Stimulated activated CD8-positive, alpha-beta memory T cell treated with anti-CD3 and anti-CD28 coated beads, Interleukin-15, amount 100 ng/mL, for 24 hours (primary cell): ENCODE measurements at places on chromosomes 3 and 15.

DNA sequence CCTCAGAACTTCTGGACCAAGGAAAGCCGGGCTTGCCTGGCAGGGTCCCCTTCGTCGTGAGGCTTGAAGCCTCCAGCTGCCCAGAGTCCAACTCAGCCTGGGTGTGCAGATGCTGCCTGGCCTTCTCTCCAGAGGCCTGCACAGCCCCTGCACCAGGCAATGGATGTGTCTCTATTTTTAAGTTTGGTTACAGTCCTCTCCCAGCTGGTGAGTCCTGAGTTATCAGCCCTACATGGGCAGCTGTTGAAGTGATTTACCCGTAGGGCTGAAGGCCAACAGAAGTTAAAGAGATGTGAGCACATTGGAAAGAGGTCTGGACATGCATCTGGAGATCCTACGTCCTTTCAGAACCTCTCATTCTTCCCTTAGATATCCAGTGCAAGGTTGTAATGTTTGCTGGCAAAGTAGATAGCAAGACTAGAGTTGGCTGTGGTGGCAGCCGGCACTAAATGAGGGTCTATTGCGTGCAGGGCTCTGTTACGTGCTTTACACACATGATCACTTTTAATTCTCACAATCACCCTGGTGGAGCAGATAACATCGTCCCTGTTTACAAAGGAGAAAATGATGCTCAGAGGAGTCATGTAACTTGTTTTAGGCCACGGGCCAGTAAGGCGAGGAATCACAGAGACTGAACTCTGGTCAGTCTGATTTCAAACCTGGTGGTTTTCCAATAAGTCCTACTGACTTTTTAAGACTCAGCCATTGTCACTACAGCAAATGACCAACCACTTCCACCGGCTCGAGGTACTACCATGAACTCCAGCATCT lies 9.9 kb downstream of the FYCO1 start:
- DNase-seq: no peak

DNA sequence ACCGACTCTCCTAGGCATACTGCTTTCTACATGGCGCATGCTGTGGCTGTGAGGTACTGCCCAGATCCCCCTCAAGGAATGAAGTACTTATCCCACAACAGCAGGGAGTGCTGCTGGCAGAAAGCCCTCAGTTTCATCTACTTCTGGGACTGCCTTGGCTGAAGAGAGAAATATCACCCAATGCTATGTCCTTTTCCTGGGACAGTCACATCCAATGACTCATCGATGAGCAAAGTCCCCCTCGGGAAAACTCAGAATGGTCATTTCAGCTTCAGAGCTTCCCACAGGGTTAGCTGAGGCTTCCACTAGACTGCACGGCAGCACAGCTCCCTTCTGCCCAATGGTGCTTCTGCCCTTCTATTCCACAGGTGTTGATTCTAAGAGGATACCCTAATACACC lies 3.6 kb upstream of the NMD3 start:
- DNase-seq: no peak

DNA sequence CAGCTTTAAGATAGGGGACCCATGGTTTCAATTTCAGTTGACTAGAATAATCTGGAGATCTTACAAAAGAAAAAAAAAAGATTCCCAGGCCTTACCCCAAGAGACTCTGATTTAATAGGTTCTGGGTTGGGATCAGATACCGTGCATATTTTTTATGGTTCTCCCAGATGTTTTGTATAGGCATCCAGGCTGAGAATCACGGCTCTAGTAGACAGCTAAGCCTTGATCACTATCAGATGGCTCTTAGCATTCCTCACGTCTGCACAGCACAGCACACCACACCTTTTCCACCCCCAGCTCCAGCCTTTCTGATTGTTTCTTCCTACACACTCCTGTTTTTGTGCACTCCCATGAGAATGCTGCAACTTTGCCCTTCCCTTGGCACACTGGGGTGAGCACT lies 40.8 kb downstream of the TMEM45A start:
- DNase-seq: no peak

DNA sequence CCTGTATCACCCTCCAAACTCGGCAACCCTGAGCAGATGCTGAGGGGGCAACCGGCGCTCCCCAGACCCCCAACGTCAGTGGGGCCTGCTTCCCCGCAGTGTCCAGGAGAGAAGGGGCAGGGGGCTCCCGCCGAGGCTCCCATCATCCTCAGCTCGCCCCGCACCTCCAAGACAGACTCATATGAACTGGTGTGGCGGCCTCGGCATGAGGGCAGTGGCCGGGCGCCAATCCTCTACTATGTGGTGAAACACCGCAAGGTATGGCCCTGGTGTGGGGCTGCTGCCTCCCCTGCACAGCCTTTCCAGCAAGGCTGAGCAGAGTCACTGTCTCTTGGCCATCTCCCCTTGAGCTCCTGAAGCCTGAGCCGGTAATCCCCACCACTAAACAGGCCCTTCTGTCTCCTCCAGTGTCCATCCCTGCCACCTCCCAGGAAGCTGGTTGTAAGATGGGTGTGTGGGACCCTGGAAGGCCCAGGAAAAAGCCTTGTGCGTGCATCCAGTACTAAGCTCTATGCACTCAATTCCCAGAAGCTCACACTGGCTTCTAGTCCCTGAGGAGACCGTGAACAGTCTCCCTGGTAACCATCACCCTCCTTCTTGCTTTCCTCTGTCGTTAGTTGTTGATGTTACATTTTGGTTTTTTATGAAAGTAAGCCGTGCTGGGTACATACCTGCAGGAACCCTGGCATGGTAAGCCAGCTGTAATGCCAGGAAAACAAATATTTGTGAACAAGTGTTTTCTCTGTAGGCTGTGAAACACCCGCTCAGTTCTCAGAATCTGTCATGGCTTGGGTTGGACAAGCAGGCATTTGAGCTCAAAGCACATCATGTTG lies 63.3 kb downstream of the BOC start:
- DNase-seq: no peak

DNA sequence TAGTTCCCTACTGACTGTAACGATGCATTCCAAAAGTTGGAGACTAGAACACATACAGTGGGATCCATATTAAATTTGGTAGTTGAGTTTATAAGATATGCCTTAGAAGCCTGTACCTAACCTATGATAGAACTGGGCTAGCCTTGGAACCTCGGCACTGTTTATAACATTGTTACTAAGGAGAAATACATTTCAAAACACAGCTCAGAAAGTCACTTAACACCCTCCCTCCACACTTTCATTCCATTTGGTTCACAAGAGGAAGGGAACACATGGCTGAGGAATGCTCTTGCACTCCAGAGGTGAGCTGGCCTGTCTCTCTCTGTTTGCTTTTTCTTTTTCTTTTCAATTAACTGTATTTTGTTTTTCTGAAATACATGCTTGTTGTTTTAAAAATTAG lies 48.7 kb upstream of the TSC22D2 start:
- no peak for DNase-seq

DNA sequence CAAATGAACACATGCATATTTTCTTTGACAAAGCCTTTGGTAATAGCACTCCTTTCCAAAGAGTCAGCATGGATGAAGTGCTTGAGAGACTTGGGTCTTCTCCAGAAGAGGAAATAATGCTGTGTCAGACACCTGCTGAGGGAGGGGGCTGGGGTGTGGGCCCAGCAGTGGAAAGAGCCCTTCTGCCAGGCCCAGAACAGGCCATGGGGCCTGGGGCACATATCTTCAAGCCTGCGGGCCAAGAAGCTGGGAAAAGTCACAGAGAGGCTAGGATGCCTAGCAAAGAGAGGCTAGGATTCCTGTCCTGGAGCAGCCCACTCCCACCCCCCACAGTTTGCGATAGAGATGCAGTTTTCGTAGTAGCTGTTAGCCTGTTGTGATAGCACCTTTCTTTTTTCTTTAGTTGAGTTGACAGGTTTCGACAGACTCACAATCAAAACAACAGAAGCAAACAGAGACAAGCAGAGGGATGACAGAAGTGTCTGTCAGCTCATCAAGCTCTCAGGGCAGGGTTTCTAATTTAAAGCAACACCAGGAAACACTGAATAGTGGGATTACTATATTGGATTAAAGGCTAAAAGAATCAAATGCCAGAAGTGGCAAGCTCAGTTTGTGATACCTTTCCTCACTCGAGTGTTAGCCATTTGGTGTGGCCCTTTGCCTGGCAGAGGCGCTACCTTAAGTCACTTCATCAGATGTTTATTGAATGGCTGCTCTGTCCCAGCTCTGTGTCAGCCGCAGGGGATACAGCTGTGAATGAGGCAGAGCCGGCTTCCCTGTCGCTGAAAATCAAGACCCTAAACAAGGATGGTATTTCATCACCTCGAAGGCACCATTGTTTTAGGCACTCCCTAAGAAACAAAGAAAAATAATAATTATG lies 19.0 kb downstream of the CMTM7 start:
- no peak for DNase-seq

DNA sequence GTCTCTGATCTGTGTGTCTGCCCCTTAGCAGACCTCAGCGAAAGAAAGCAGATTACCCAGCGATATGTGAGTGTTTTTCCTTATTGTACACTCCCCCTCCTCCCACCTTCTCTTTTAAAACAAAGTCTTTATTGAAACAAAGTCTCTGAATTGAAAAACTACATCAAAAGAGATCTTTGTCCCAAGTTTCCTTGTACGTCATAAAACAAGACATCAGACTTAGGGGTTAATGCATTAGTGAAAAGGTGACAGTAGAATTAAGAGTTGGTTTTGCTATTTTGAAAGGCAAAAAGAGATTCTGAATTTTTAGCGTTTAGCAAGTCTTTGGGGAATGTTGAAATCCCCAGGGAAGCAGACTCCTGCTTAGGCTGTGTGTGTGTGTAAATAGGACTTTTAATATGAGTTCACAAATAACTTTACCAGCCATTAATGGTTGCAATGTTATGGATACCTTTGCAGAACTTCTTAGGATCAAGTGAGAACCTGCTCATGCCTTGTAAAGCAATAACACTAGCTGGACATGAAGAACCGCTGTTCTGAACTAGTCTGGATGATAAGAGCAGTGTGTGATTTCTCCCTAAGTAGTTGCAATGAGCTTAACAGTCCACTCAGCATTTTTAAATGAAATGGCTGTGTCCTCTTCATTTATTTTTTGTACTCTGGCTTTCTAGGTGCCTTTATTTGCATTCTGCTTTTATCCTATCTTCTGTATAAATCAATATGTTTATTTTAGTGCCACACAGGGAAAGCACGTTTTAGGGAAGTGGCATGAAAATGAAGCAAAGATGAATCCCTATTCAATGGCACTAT lies 136.6 kb downstream of the MCTP2 start:
- DNase-seq: no peak

DNA sequence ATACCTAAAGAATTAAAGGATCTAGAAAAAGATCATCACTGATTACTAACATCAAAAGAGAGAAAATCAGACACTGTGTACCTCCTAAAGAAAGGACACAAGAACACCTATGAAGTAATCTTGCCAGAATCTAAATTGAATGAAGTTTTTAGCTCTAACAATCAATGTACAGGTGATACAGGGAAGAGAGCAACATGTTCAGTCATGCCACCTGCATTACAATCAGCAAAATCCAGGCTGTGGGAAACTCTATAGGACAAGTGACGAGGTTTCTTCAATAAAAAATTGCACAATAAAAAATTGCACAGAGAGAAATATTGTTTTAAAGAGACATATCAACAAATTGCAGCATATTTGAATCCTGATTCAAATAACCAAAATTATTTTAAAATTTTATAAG lies 93.3 kb downstream of the SEMA5B start:
- no peak for DNase-seq

DNA sequence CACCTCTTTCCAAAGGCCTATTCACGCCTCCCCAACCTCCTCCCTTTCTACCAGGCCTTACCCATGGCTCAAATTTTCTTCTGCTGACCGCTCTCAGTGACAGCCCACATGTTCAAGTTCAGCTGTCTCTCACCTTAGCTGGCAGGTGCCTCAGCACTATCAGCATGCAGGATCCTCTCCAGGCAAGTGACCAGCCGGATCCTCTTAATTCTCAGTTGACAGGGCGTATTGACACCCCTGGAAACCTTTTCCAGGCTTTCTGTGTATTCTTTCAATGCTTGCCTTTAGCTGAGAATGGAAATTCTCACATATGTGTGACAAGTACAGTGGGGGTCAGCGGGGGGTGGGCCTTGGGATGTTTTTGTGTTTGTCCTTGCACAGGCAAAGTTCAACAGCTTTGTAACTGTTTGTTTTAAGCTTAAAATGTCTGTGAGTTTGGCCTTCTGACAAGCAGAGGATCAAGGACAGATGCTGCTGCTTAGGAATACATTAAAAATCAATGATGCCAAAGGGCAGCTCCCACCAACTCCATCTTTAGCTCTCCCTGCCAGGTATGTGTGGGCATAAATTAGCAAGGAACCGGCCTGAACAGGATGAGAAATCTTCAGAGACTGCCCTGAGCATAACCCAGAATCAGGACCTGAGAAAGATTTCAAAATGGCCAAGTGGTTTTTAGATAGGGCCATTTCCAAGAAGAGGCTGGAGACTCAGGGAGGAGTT lies 17.4 kb upstream of the BDH1 start:
- no peak for DNase-seq

- DNase-seq: no peak
Observed at GRCh38 chr3:136783708-136784191, 31.6 kb upstream of the STAG1 start.

DNA sequence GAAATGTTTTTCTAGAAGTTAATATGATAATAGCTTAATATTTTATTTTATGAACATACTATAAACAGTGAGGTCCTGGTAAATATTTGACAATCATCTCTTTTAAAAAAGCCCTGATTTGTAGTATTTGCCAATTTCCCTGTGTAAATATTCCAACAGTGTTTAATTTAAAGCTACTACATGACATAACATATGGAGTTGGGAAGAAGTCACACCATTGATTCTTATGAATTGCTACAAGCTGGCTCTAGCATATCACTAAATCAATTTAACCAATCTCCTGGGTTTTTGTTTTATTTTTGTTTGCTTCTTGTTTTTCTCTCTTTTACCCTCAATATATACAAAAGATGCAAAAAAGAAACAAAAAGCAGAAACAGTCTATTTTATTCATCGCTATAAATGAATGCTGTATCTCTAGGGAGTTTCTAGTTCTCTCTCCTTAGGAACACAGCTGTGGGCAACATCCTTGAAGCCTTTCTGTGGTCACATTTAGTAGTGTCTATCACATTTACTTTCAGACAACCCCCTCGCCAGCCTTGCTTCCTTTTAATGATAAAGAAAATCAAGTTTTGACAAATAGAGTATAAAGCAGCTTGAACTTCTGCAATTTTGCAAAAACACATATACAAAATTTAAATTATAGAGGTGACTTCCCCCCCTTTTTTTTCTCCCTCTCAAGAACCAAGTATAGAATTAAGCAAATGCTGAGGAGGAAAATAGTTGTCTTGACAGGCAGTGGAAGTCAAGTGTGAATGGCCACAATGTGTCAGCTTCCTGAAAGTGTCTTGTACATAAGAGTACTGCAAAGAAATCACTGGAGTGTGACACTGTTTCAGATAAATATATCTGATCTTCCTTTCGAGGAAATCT lies 21.4 kb downstream of the CCR1 start:
- no peak for DNase-seq

DNA sequence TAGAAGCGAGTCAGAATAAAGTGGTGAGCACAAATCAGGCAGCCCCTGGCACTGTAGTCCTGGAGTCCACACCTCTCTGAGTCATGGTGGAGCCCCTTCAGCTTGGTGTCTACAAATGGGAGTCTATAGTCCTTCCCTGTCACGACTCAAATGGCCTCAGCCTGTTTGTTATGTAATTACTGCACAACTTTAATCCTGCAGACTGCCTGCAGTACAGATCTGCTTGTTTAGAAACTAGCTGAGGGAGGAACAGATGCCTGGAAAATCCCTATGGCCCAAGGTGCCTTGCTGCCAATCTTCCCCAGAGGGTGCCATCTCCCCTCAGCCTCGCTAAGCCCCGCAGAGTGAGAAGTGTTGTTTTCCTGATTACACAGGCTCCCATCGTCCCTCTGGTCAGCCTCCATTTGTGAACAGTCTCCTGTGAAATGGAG lies 3.9 kb upstream of the CXCR6 start:
- DNase-seq: no peak
